ENCODE measurements at places on chromosomes 4 and X.

DNA sequence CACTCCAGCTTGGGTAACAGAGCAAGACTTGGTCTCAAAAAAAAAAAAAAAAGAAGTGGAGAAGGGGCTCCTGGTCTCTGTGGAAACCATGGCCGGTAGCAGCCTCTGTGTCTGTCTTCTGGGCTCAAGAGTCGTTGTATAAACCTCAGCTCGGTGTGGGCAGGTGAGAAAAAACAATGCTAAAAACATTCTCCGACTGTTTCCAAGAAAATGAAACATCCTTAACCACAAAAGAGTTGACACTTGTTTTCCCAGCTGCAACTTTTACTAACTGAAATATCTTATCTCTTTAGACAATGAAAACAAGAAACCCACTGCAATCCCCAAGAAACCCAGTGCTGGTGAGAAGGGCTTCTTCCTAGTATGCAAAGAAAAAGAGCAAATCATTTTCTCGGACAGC, 26.2 kb downstream of the CD99 start:
- no peak for DNase-seq

- peak; percentile 89 for DNase-seq
Observed at GRCh38 chrX:153900831-153901752, 3.4 kb upstream of the AVPR2 start.

DNA sequence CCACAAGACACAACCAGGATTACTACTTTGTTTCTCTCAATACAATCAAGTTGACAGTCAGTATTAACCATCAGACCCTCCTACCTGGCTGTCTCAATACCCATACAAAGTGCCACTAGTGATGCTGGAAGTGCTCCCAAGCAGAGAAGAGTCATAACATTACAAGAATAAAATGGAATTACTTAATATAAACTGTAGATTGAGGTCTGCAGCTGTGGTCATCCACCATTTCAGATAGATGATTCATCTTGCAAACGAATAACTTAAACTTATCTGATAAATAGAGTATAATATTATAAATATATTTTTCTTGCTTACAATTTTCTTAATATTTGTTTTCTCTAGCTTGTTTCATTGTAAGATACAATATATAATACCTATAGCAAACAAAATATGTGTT, 1034.2 kb upstream of the PCDH10 start:
- no peak for DNase-seq

GRCh38 chrX:2497961-2498780, 2.6 kb downstream of the DHRSX start:
- peak; percentile 54 for DNase-seq

- DNase-seq: no peak
Observed at GRCh38 chrX:110432091-110432905, 73.7 kb downstream of the RTL9 start.
